ENCODE measurements at places on chromosomes 6 and 20.
A peak's percentile ranks its signal among the peaks of the same experiment; 100 is the strongest.

DNA sequence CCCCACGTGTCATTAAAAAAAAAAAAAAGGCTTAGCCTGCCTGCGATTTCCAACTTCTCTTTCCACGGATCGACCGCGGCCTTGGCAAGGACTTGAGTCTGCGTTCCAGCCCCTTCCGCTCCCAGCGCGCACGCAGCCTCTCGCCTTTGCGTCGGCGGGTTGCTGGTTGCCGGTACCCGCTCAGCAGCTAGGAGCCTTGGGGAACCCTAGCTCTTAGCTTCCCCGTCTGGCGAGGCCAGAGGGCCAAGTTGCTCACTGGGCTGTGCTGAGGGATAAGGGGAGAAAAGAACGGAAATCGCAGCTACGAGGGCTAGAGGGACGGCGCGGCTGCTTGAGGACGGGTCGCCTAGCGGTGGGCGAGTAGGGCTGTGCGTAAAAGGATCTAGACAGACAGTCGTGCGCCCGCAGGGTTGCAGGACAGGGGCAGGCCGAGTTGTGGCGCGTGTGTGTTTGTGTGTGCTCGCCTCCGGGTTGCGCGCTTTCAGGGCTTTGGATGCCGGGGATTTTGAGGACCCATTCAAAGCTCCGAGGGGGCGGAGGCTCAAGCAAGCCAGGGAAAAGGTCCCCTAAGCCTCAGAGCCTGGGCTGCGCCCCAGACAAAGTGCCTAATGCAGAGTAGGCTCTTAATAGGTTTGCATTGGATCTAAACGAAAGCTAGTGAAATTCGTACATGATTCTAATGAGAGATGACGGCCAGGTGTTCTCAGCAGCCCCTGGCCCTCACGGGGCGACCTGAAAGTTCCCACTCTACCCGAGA, 40.5 kb upstream of the OSTM1 start:
- no peak for DNase-seq

DNA sequence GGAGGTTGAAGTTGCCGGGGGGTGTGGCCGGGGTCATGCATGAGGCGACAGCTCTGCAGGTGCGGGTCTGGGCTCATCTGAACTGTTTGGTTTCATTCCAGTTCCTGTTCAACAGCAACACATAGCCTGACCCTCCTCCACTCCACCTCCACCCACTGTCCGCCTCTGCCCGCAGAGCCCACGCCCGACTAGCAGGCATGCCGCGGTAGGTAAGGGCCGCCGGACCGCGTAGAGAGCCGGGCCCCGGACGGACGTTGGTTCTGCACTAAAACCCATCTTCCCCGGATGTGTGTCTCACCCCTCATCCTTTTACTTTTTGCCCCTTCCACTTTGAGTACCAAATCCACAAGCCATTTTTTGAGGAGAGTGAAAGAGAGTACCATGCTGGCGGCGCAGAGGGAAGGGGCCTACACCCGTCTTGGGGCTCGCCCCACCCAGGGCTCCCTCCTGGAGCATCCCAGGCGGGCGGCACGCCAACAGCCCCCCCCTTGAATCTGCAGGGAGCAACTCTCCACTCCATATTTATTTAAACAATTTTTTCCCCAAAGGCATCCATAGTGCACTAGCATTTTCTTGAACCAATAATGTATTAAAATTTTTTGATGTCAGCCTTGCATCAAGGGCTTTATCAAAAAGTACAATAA, 72.5 kb downstream of the PTPN1 start:
- no peak for DNase-seq

DNA sequence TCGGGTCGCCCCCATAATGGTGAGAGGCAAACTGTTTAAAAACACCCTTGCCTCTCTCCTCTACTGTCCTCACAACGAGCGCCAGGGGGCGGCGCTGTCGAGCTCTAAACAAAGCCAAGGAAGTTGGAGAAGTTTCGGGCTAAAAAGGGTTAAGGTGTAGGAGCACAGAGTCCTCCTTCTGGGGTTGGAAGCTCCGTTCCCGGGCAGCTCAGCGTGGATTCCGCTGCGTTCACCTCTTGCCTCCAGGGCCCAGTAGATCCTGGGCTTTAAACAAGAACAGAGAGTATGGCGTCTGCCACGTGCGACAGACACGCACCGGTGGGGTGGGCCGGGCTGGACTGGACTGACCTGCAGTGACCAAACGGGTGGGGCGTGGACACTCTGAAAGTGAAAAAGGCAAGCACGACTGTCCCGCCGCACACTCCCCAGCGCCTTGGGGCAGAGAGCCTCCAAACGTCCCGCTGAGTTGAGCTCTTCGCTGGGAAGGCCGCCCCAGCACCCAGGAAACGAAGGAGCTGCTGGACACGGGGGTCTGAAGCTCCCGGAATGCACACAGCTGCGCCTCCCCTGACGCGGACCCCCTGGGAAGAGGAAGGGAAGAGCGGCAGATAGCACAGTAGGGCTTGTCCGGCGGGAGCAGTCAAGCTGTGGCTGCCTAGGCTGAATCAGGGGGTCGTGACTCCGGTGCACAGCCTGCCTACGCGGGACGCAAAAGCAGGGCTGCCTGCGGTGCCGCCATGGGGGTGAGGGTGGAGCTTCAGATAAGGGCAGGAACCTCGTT, 1.6 kb upstream of the THBD start:
- peak; percentile 10 for DNase-seq

DNA sequence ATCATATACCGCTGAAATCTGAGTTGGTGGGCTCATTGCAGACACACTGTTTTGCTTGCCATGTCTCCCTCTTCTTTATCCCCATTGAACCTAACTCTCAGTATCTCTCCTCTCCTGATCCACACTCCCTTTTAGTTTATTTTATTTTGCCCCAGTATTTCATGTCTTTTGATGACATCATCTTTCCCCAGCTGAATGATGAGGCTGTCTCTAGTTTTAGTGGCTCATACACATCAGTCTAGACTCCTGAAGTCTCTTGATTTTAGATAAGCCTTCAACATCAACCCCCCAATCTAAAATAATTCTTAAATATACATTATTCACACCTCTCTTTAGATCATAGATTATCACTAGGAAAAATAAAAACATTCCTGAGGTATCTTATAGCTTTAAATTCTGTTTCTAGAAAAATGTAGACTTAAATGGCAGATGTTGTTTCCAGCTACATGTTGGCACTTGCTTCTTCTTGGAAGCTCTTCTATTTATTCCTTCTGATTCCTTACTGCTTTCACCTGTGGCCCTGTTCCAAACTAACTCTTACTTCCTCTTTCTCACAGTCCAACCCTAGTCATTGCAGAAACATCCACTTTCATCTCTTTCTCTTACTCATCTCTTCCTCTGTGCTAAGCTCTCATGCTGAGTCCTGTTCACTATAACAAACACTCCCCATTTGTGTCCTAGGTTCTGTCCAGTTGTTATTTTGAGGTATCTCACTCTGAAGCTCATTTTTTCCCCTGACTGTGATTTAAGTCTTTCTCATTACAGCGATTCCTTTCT, 191.9 kb upstream of the SLC35B3 start:
- DNase-seq = no peak

DNA sequence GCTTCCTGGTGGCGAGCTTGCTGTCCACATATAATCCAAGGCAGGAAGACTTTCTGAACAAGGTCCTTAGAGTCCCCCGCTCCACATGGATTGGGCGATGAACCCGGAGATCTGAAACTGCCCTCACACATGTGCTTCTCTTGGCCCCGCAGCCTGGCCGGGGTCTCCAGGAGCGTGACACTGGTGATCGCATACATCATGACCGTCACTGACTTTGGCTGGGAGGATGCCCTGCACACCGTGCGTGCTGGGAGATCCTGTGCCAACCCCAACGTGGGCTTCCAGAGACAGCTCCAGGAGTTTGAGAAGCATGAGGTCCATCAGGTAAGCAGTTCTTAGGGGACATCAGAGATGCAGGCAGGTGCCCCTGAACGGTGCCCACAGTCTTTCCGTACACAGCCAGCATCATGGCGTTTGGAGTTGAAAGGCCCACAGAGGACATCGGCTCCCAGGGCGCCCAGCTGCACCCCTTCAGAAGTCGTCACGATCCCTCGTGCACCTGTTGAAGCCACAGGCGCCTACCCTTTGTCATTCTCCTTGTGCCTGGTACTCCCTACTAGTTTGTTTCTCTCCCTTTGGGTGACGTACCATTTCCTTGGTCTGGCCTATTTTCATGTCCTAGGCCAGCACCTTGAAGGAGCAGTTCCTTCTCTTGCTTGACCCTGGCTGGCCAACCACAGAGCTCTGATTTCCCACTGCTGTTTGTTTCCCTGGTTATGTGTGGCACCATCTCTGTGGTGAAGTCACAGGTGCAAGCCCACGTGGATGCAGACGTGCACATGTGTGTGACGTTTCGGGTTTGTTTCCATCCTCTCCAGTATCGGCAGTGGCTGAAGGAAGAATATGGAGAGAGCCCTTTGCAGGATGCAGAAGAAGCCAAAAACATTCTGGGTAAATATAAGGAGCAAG, 43.3 kb upstream of the IRF4 start:
- DNase-seq = no peak

DNA sequence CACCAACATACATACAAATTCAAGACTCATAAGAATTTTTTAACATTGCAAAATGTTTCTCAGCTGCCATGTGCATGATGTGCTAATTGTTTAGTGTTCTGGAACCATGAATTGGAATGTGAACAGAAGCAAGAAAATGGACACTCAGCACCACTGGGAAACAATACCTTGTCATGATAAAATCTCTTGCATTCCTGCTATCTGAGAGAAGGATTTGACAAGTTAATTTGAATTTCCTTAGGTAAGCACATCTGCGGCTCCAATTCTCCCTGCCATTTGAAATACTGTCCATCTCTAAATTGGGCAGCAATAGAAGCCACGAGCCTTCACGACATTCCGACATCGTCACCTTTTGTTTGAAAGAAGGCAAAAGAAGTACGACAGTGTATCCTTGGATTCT, 1104.6 kb upstream of the MAP3K7 start:
- DNase-seq = no peak

GRCh38 chr6:45587229-45588060, 209.7 kb upstream of the SUPT3H start:
- DNase-seq = no peak

DNA sequence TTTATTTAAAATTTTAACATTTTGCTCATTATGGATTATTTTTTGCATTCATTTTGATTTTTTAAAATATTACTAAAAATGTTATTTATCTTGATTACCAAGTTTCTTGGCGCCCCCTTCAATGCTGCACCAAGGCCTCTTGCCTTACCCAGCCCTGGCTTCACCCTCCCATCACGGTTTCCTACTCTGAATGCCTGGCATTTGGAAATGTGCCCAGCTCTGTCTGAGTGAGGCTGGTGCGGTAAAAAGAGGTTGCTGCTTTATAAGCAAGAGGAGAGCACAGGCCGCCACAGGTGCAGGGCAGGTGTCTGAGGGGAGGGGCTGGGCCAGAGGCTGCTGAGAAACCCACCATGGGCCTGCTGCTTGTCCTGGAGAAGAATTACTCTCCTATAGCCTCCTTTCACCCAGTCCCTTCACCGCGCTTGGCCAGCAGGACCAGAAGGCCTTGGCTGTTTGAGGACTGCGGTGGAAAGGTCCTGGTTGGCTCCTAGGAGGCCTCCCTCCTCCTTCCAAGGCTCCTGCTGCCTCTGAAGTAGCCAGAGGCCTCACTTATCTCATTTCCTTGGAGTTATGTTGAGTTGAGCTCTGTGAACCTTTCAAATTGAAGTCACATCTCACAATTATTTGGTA, 62.6 kb downstream of the BANF2 start:
- no peak for DNase-seq

DNA sequence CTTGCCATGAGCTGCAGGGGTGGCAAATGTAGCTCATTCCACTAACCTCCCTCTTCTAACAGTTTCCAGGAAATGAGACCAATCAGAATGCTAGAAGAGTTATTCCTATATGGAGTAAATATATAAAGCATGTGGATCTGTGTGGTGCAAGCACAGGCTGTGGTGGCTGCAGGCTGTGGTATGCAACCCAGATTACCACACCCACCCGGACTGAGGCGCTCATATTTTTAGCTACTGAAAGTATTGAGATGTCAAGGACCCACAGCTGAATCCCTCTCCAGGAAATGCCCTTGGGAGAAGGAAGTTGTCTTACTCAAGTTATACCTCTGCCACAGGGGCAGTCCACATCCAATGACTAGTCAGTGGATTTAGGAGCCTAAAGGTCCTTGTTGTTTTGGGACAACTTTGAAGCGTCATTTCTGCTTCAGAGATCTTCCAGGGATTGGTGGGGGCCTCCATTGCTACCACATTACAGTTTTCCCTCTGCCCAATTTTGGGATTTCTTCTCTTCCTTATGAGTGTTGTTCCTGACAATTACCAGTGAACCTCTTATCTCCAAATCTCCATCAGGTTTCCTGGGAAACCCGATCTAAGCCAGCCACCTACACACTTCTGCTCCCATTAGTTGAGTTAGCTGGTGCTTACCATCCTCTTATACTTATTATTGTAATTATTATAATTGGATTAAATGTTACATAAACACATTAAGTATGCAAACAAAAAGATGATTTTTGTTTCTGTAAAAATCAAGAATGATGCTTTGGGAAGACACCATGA, 12.1 kb upstream of the REPS1 start:
- no peak for DNase-seq

- DNase-seq = no peak
Observed at GRCh38 chr20:63225082-63225454, 9.1 kb upstream of the YTHDF1 start.

DNA sequence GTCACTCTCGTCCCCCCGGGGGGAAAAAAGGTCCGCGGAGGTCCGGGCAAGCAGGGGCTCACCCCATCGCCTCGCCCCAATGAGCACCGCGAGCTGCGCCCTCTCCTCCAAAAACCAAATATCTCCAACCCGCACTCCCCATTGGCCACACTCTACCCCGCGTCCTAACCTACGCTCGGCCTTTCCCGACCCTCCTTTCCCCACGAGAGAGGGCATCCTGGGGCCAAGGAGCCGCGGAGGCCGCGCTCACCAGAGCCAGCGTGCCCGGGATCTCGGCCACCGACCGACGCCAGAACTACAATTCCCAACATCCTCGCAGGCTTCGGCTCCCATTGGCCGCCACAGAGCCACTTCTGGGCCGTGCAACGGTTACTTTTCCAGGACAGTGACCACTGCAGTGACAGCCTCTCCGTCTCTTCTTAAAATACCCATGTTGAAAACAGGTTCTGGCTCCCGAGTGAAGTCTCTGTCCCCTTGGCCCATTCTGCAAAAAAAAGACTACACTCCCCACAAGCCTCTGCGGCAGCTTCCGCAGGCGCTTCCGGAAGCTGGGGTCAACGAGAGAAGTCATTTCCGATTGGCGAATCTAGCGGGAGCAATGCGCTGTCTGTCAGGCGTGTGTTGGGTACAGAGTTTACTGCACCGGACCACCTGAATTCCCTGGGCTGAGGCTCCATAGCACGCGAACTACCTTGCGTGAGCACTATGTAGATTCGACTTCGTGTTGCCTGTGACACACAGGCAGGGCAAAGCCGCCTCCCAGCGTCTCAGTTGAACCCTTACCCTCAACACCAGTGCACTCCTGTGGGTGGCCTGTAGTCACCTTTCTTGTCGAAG, at the start of gene ZNF343:
TSS of gene ZNF343 (minus strand) at position 285 of the 837 bp plus-strand sequence. CDS start 15,020 bp downstream, outside the sequence.
- peak; percentile 81 for DNase-seq
